ENCODE measurements at places on chromosomes 16 and 17.

DNA sequence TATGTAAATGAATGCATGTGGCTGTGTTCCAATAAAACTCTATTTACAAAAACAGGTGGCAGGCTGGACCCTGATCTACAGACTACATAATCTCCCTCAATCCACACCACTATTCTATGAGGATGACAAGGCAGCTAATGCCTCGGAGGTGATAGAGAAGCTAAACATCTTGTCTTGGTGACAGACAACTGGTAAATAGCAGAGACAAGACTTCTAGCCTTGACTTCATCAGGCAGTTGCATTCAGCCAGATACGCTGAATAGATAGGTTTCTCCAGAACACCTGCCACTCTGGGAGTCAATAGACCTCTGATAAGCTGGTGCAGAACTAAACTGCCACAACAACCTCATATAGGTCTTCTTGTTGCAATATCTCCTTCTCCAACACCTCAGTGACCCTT lies 3.3 kb downstream of the ATPAF2 start:
- no peak for DNase-seq

GRCh38 chr17:82302991-82303943 lies 14.1 kb downstream of the CD7 start:
- DNase-seq: no peak

- DNase-seq: no peak
Measured at GRCh38 chr16:29839822-29840221, 19.6 kb downstream of the MVP start.

- DNase-seq: no peak
Measured at GRCh38 chr16:84739349-84740124, 39.7 kb downstream of the USP10 start.

- no peak for DNase-seq
Measured at GRCh38 chr16:68884401-68884800, 41.1 kb downstream of the TANGO6 start.

DNA sequence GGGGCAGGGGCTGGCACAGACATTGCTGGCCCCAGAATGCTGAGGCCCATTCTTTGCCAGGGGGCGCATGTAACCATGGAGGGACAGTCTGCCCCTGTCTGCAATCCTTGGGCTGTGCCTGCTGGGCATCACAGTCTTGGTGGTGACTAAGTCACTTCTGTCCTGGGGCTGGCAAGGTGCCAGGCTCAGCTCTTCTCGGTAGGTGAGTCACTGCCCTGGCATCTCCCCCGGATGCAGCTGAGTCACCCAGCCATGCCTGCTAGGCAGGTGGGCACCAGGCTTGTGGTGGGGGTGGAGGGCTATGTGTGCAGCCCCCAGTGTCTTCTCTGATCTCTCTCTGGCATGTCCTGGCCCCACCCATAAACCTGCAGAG lies 5.6 kb downstream of the RARA start:
- DNase-seq: peak; percentile 89

DNA sequence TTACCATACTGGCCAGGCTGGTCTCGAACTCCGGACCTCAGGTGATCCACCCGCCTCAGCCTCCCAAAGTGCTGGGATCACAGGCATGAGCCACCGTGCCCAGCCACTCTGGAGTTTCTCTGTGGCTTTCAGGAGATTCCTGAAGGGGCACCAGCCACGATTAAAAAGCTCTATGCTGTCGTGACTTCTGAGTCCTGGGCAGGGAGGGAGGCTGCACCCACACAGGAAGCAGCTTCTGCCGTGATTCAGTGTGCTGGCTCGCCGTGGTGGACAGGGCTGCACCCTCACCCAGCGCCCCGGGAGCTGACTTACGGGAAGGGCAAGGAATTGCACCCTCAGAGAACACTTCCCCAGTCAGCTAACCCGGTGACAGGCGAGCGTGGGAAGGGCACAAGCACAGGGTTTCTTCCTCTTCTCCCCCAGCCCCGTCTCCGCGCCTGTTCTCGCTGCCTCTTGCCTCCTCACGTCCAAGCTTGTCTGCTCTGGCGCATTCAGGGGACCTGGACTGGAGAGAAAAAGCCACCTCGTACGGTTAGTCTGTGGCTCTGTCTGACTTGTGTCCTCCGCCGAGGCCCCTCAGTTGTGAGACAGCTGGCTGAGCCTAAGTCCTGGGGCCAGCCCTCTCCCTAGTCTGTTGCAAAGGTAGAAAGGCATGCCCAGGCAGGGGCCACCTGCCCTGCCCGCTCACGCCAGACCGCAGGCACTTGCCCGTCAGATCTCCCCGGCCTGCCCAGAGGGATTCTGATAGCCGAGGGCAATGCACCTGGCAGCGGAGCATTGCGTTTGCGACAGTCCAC lies 145.0 kb downstream of the SEC14L1 start:
- peak; percentile 79 for DNase-seq

DNA sequence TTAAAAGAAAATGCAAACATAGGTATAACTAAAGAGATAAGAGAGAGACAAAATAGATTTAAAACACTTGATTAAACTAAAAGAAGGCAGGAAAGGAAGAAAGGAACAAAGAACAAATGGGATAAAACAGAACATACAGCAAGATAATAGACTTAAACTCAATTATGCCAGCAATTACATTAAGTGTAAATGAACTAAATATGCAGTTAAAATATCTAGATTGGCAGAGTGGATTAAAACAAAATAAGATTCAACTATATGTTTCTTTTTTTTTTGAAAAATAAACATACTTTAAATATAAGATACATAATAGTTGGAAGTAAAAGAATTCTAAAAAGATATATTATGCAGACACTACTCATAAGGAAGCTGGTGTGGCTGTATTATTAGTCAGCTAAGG lies 9.7 kb upstream of the CFAP20 start:
- no peak for DNase-seq

DNA sequence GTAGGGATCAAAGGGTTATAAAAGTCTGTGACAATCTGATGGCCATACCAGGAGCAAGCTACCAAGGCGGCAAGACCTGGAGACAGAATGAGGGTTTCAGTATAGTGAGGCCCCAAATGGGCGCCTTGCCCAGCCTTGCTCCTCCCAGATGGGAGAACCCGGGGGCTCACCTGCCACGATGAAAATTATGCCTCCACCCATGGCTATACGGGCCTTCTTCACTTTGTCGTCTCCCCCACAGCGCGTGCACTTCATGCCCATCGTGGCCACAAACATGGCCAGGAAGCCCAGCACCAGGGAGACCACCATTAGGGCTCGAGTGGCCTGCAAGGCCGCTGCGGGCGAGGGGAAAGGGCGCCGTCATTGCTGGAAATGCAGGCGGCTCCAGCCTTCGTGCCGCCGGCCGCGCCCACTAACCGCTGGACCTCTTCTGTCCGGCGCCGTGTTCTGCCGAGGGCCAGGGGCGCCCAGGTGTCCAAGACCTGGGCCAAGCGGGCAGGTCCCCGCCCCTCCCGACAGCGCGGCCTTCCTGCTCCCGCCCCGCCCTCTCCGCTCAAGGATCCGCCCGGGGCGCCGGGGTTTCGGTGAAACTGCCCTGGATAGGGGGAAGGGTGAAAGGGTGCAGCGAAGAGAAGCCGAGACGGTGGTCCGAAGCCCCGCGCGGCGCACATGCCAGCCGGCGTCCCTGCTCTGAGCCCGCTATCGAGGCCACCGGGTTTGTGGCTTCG lies 1.5 kb downstream of the CLDN7 start:
- peak; percentile 59 for DNase-seq

- no peak for DNase-seq
Measured at GRCh38 chr17:40857535-40857934, 9.5 kb downstream of the KRT12 start.

- DNase-seq: no peak
Measured at GRCh38 chr16:15415511-15415985, 18.8 kb upstream of the BMERB1 start.

GRCh38 chr16:20241321-20241720 lies 86.0 kb downstream of the GP2 start:
- no peak for DNase-seq

DNA sequence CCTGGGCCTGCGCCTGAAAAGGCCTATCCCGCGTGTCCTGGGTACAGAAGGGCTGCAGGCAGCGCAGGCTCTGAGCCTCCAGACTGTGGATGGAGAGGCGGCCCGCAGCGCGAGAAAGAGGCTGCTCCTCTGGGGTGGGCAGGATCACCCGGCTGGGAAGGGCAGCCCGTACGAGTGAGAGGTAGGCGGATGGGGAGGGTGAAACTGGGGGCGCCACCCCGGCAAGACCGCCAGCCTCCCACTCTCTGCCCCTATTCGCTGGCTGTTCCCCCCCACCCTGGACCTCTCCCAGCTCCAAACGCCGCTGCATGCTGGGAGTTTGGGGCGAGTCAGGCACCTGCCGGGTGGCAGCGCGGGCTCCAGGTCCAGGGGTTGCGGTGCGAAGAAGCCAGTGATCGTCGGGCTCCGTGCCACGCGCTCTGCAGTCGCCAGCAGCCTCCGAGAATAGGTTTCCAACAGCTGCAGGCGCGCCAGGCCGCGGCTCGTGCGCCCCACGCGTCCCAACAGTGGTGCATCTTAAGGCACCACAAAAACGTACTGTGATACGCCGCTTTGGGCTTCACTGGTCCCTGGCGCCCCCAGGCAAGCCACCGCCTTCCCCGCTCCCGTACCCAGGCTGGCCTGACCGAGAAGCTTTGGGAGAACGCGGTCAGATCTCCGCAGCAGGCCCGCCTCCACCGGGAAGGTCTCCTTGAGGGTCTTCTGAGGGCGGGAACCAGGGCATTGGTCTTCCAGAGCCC lies 1.1 kb downstream of the NOXO1 start:
- peak; percentile 78 for DNase-seq

DNA sequence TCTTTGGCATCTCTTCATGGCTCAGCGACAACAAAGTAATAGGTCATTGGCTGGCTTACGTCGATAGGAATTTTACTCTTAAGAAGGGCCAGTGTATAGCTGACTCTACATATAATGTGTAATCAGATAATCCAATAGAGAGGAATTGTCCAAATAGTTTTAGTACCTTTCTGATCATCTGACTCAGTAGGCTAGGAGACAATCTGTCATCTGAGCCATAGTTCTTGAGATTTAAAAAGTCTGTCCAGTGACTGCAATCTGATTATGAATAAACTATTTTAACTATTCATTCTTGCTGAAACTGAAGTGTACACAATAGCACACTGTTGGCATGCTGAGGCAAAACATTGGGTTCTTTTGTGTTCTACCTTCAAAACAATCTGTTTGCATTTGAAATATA lies 21.4 kb upstream of the NOL11 start:
- DNase-seq: peak; percentile 32

DNA sequence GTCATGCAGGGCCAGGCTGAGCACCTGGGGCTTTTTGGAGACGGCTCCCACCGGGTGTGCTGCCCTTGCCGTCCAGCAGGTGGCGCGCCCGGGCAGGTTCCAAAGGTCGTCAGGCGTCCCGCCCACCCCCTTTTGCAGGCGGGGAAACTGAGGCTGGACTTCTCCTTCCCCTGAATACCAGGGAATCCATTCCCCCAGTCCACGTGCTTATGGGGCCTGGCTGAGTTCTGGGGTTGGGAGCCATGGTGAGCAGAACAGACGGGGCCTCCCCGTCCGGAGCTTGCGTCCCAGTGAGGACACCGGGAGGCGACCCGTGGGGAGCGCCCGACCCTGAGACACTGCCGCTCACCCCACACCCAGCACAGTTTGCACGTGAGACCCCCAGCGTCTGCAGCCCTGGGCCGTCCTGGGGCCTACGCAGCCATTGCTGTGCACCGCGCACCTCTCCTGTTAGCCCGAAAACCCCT lies 51.8 kb upstream of the JPH3 start:
- peak; percentile 15 for DNase-seq

- no peak for DNase-seq
Measured at GRCh38 chr16:11342021-11342855, 3.0 kb upstream of the RMI2 start.

- peak; percentile 99 for DNase-seq
Measured at GRCh38 chr16:25257956-25258860, 563 bp upstream of the ZKSCAN2 start.

- peak; percentile 63 for DNase-seq
Measured at GRCh38 chr16:49838441-49839016, 17.4 kb downstream of the ZNF423 start.

DNA sequence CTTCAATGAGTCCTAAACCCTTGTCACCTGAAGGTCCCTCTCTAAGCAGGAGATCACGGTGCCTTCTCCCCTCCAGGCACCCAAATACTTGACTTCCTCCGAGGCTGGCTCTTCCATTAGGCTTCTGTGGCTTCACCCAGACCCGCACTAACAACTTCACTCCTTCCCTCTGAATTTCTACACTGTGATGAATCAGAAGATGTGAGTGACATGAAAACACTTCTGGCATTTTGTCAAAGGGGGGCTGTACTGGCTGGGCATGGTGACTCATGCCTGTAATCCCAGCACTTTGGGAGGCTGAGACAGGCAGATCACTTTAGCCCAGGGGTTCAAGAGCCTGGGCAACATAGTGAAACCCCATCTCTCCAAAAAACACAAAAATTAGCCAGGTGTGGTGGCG lies 72.6 kb upstream of the CNEP1R1 start:
- DNase-seq: no peak

DNA sequence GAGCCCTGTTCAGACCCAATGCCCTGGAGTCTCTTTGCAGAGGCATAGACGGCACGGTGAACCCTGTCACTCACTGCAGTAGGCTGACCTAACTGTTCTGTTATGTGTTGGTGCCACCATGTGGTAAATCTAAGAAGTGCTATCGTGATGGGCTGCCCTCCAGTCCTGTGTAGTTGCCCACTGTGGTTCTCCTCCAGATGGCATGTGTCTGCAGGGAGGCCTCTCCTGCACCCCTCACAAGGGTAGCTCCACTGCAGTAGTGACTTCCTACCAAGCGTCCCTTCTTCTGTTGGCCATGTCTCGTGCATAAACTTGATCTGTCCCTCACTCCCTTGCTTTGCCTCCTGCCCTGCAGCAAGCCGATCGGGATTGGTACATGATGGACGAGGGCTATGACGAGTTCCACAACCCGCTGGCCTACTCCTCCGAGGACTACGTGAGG lies 5.8 kb downstream of the DHX38 start:
- peak; percentile 30 for DNase-seq

DNA sequence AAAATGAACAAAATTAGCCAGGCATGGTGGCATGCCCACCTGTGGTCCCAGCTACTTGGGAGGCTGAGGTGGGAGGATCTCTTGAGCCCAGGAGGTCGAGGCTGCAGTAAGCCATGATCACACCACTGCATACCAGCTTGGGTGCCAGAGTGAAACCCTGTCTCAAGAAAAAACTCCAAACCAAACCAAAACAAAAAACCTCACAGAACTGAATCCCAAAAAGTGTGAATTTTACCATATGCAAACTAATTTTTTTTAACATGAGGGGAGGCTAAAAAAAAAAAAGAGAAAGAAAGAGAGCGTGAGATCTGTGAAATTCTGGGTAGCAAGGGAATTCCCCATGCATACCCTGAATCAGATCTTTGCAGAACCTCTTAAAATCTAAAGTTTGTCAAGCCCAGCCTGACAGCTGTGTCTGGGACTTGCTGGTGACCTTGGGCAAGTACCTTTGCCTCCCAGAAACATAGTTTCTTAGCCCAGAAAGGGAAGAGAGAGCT lies 17.1 kb upstream of the CDH1 start:
- no peak for DNase-seq

DNA sequence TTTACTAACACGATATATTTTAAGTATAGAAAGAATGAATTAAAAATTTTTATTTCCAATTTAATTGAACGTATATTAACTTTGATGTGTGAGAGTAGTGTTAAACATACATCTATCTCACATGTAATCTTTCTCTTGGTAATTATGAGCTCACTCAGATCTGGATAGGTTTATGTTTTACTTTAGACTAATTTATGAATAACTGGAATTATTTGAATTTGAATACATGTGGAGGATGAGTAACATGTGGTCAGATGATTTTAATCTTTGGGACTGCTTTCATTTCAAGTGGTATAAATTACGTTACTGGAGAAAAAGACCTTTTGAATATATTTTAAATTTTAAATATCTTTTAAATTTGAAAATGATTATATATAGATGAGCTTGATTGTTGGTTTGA lies 49.9 kb upstream of the RHBDL3 start:
- no peak for DNase-seq

- peak; percentile 90 for DNase-seq
Measured at GRCh38 chr17:39800540-39800939, 62.8 kb downstream of the GRB7 start.
